ENCODE measurements at places on chromosomes 5 and 9. TPM values are rescaled to one million over a fixed set of nuclear protein-coding genes. Genes with fewer than 3 reads are reported as not detected.

MUSK gene
- 0.40 TPM for total RNA-seq

ANKRD18A gene
- not detected for total RNA-seq

PAEP gene
- total RNA-seq: not detected

PDE6A gene
- 0.13 TPM for total RNA-seq

C9orf153 gene
- total RNA-seq: not detected

SLC25A2 gene
- total RNA-seq: not detected

SHROOM1 gene
- total RNA-seq: 114 TPM

IRX1 gene
- total RNA-seq: 1.7 TPM
